ENCODE measurements at places on chromosomes 11 and 22. TPM values are rescaled to one million over a fixed set of nuclear protein-coding genes. Genes with fewer than 3 reads are reported as not detected.

DNA sequence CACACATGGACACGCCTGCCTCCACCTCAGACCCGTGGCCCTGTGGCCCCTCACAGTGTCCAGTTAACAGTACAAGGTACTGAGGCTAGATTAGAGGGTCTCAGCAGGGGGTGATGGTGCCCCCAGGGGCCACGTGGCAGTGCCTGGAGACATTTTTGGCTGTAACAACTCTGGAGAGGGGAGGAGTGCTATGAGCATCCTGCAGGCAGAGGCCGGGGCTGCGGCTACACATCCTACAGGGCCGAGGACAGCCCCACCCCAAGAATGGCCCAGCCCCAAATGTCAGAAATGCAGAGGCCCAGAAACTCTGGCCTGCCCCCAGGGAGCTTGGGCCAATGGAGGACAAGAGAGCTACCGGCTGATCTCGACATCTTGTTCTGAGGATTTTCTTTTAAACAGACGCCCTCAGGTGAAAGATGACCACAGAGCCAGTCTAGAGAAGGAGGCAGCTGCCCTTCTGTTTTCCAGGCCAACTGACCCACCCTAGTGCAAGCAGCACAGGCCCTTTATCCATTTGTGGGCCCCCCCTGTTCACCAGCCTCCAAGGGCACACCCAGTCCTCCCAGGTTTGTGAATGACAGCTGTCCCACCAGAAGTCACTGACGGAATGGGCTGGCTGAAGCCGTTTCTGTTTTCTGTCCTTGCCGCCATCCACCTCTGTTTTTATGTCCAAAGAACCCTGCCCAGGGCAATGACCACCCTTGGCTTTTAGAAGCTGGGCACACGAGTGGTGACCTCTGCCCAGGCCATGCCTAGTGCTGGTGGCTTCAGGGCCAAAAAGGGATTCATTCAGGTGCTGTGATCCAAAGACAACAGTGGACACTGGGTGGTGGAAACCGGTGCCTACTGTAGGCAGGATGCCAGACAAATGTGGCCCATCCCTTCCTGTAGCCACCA lies 85.2 kb upstream of the LINC01488 start:
- DNase-seq: no peak

Gene TEX54
- total RNA-seq: not detected

Gene RIC3
- not detected for total RNA-seq

DNA sequence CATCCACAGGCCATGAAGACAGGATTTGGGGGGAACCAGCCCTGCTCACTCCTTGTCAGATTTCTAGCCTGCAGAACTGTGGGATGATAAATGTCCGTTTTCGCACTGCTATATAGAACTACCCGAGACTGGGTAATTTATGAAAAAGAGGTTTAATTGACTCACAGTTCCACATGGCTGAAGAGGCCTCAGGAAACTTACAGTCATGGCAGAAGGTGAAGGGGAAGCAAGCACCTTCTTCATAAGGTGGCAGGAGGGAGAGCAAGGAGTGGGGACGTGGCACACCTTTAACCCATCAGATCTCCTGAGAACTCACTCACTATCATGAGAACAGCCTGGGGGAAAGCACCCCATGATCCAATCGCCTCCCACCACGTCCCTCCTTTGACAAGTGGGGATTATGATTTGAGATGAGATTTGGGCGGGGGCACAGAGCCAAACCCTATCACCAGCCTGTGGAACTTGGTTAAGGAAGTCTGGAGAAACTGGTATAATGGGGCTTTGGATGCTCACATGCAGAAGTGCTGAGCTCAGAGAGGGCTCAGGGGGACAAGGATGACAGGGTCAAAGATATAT lies 50.7 kb downstream of the MYEOV start:
- no peak for DNase-seq

GRCh38 chr22:29877620-29878019 lies 5.4 kb upstream of the MTMR3 start:
- DNase-seq: no peak

DNA sequence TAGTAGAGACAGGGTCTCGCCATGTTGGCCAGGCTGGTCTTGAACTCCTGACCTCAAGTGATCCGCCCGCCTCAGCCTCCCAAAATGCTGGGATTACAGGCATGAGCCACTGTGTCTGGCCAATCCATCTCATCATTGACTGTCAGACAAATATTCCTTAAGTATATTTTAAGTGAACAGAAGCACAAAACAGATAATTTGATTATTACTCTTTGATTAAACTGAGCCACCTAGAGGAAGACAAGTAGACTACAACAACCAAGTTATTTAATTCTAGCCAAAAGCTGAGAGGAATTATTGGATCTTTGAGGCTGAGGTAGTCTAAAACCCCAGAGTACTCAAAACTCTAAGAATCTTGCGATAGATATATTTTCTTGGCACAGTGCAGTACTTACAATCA lies 1.2 kb downstream of the ACRV1 start:
- no peak for DNase-seq

Gene SMTNL1
- not detected for total RNA-seq

DNA sequence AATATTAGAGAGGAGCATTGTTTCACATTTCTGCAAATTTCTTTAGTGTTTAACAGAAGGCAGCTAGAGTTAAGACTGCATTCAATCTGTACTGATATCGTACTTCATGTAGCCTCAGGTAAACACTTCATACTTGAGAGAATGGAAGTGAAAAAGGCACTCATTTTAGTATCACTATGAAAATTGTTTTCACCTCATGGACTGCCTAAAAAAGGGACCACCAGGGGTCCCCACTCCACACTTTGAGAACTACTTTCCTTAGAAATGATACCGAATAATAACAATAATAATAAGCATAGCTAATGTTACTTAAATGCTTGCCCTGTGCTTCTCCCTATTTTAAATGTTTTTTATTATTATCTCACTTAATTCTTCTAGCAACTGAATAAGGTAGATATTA lies 95.1 kb downstream of the BLID start:
- DNase-seq: no peak

GRCh38 chr11:17352950-17353820 lies 1.6 kb downstream of the NCR3LG1 start:
- peak; percentile 53 for DNase-seq

DNA sequence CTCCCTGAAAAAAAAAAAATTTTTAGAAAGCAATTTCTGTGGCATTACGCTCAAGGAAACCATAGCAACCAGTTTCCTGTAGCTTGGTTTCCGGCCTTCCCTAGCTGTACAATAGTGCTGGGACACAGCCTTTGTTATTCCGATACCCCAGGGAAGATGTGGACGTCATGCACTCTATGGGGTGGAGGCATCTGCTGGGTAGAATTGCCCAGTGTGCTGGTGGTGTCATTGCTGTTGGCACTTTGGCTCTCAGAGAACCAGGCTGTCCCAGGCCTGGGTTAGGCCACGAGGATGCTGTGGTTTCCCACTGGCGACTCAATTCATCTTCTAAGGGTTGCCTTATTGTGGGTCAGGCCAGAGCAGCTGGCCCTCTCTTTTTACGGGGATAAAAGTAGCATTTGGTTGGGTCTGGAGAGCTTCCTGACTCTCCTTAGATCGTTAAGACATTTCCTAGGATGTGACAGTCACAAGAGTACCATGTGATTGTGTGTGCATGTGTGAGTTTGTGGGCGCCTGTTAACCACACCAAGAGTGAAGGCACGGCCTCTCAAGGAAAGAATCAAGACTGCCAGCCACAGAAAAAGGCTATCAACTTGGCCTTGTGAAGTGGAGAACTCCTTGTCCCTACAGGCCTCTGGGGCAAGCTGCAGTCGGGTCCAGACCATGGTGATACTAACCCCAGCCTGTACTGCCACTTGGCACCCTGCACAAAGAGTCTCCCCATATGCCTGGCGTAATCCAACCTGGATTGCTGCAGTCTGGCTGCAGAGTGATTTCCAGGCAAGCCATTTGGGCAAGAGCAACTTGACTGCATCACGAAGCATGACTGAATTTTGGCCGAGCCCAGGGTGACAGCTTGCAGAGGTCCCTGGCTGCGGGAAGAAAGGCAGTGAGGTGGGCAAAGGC lies 35.9 kb upstream of the NAV2 start:
- DNase-seq: no peak

Gene TIRAP
- 1.4 TPM for total RNA-seq

Gene SLC43A3
- 0.67 TPM for total RNA-seq

- peak; percentile 68 for DNase-seq
Observed at GRCh38 chr22:30541961-30542810, 4.4 kb downstream of the SEC14L6 start.

- no peak for DNase-seq
Observed at GRCh38 chr11:118277312-118277711, 13.2 kb upstream of the MPZL2 start.

DNA sequence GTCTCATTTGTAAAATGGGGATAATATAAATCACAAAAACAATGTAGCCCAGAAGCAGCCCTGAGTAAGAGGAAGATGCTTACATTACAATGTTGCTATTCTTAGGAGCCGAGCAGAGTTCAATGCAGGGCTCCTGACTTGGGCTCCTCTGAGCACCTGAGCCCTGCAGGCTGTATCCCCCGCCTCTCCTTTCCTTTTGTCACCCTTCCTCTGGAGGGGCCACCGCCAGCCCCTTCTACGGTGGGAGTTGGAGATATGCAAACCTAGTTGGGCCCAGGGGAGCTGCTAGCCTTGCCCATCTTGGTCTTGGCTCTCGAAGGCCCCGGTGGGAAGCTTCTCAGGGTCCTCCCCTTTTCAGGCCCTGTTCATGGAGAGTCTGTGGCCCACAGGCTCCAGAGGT lies 8.4 kb upstream of the CSNK1E start:
- no peak for DNase-seq

Gene GNG3
- not detected for total RNA-seq

DNA sequence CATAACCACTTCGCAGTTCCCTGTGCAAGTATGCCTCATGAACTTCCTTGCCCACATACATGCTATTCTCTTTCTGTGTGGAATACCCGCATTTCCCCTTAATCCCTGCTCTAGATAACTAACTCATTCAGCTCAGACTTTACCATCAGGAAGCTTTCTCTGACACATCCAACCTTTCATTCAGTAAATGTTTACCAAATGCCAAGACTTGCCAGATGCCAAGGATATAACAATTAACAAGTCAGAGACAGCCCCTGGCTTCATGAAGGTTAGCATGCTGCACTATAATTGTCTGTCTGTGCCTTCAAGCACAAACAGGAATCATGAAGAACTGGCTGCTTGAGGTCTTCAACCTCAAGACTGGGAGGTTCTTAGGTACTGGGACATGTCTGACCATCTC lies 71.2 kb upstream of the GDPD4 start:
- DNase-seq: no peak

Gene MS4A6A
- not detected for total RNA-seq

Gene SPDYC
- not detected for total RNA-seq

DNA sequence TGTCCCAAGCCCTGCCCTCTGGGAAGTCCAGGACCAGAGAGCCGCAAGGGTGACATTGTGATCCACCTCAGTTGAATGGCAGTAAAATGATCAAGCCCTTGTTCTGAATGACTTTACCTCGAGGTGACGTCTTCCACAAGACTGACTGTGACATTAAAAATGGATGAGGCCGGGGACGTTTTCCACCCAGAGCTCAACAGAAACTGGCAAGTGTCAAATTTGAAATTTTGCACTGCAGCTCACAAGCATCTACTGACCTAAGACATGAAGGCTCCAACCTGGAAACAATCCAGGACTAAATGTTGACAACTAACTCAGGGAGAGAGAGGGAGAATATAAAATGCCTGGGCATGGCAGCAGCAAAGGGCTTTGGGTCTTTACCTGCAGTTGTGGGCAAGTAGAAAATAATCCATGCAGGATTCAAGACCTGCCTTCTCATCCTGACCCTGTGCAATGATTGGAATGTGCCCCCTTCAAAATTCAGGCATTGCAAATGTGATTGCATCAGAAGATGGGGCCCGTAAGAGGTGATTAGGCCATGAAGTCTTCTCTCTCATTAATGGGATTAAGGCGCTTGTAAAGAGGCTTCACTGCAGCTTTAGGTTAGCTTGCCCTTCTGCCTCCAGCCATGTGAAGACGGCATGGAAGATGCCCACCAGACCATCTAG lies 33.6 kb upstream of the CLMP start:
- no peak for DNase-seq

- DNase-seq: peak; percentile 76
Observed at GRCh38 chr22:45903355-45904135, 73.4 kb downstream of the WNT7B start.
